NCI-H748 treated with DMSO at 0.1 percent for 48 hours (cell line): ENCODE measurements at places on chromosomes 16 and 17.

DNA sequence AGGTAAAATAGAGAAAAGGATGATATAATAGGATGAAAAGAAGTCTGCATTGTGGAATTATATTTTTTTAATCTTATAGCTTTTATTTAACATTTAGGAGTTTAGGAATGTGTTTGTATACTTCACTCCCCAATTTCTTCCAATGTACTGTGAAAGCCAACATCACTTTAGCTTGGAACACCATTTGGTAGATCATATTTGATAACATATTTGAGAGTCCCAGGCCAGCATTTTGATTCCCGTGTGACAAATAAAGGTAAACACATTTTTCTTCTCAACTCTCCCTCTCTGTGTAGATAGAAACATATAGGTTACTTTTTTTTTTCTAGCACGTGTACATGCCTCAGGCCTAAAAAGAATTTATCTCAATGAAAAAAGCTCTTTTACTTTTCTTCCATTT is 1551.3 kb downstream of the CDH8 start:
- DNase-seq, result no peak

DNA sequence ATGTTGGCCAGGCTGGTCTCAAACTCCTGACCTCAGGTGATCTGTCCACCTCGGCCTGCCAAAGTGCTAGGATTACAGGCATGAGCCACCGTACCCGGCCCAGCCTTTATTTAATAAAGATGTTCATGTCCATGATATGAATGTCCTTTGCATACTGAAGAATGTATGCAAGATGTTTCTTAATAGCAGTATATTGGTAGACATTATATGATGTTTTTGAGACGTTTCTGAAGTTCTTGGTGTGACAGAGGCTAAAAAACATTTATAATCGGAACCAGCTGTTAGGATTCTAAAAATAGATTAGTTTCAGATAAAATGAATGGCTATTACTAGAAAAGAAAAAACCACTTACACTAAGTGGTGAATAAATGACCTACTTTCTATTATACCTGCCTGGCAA is 11.8 kb downstream of the PDZD9 start:
- DNase-seq, result no peak

DNA sequence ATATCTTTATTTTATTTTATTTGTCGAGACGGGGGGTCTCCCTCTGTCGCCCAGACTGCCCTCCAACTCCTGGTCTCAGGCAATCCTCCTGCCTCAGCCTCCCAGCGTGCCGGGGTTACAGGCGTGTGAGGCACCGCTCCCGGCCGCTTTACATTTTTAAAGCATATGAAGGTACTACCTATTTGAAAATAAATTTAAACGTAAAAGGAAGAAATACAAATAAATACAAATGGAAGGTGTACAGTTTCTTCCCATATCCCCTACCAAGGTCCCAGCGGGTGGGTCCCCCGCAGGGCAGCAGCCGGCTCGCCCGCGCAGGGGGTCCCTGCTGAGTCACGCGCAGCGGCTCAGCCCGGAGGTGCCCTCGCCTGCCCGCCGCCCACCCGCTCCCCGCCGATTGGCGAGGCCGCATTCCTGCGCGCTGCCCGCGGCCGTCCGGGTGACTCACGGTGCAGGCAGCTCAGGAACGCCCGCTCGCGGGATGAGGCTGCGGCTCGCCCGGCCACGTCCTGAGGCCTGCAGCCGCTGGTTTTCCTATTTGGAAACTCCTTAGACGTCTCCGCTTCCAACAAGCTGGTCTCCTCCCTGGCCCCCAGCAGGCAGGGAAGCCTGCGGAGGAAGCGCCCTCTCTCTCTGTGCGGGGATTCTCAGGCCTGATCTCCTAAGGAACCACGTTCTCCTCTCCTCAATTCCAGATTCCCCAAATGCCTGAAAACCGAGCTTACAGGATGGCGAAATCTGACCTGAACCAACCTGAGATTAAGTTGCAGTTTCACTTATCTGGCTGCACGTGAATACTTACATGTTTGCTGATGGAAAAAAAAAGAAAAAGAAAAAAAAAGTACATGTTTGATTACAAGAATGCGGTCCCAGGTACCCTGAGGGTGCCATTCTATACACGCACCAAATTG is 54.8 kb upstream of the MAP3K14 start:
- no peak for DNase-seq

GRCh38 chr16:58054289-58054688 is 28.7 kb downstream of the MMP15 start:
- no peak for DNase-seq

GRCh38 chr16:10228779-10229178 is 46.6 kb upstream of the GRIN2A start:
- no peak for DNase-seq

DNA sequence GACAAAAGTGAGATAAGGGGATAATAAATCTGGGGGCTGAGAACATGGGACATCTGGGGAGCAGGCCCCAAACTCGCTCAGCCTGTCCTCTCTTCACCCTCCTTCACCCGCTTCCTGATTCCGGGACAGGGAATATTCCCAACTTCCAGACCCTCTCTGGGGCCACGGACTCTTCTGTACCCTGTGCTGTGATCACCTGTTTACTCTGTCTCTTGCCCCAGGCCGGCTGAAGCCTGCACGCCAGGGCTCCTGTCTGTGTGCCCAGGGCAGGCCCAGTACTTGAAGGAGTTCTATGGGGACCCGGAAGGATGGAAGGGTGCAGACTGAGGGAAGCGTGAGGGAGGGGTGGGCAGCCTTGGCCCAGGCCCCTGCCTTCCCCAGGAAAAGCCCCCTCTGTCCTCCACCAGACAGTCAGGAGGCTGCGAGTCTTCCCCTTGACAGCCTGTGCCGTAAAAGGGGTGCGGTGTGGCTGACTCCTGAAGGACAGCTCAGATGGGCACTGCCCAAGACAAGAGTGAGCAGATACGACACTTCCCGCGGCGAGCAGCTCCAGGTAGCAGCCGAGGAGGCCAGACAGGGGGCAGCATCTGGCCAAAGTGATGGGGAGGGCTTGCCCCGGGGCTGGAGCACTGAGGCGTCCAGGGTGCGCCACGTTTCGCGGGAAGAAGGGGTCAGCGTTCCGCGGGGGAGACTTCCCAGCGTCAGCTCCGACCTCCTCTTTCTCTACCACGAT is 1.0 kb upstream of the CCNF start:
- DNase-seq, result no peak

DNA sequence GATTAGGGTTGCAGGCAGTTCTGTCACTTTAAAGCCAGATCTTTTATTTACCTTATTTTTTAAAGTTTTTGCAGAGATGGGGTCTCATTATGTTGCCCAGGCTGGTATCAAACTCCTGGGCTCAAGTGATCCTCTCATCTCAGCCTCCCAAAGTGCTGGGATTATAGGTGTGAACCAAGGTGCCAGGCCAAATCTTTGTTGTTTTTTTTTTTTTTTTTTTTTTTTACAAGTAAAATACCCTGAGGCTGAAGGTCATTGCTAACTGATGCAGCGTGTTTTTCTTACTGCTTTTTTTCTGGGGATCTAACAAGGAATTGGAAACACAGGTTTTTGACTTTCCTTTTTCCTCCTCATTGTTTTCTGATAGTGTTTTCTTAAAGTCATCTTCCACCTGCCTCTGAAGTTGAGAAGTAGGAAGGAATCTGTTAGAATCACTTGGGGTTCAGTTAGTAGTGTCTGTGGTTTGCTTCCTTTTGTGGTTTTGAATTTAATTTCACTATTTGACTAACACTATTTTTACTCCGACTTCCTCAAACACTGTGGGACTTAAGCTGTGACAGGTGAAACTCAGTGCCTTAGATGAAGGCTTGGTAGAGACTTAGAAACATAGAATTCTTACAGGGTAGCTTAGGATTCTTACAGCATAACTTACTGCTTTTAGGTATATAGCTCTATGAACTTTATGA is 22.2 kb downstream of the CLTC start:
- no peak for DNase-seq

DNA sequence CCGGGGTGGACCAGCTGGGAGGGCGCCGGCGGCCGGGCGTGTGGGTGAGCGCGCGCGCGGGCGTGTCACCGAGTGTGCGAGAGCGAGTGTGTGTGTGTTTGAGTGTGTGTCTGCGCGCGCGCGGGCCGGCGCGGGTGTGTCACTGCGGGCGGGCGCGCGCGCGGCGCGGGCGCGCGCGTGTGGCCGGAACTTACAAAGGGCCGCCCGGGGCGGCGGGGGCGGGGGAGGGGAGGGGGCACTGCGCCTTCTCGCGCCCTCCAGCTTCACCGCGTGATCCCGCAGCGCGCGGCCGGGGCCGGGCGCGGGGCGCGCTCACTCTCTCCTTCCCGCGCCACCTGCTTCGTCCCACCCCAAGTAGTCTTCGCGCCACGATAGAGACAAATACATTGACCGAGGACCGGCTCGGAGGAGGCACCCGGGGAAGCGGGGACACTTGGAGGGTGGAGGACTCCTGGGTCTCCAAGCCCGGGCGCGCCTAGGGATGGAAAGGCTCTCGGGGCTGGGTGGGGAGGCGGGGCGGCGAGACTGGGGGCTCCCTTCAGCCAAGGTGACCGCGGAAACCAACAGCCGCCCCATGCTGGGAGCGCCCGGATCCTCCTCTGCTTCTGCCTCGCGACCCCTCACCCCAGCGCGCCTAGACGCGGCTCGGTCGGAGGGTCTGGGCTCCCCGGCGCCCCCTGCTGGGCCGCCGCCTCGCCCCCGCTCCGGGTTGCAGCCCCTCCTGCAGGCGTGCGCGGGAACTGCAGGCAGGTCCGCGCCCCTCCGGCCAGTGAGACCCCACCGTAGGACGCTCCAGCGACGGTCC is at the start of gene SRCIN1:
Gene SRCIN1 (minus strand): TSS at position 112 of the 805 bp plus-strand sequence. CDS start 247 bp downstream, outside the sequence.
- peak; percentile 40 for DNase-seq

- DNase-seq, result no peak
These were observed 34.4 kb downstream of the PIPOX start for GRCh38 chr17:29077320-29077719.

GRCh38 chr16:78505544-78506366 is 406.3 kb downstream of the WWOX start:
- no peak for DNase-seq

DNA sequence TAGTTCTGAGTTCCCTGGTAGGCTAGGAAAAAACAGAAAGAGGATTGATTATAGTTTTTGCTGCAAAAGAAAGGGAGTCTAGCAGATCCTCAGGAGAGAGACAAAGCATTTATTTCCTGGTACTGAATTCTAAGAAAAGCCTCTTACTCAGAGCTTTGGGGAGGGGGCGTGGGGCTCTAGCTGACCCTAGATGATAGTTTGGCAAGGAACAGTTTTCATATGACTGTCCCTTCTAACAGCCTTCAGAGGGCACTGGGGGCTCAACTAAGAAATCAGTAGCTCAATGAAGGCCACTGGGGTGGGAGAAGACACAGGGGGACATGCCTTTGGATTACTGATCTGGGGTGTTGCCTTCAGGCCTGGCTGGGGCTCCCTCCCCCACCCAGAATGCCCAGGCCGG is 4.0 kb downstream of the CA7 start:
- DNase-seq, result no peak
